Stimulated activated CD8-positive, alpha-beta memory T cell treated with anti-CD3 and anti-CD28 coated beads, Interleukin-2, amount 100 ng/mL, for 1 hour (primary cell): ENCODE measurements at places on chromosomes 6 and 20.

DNA sequence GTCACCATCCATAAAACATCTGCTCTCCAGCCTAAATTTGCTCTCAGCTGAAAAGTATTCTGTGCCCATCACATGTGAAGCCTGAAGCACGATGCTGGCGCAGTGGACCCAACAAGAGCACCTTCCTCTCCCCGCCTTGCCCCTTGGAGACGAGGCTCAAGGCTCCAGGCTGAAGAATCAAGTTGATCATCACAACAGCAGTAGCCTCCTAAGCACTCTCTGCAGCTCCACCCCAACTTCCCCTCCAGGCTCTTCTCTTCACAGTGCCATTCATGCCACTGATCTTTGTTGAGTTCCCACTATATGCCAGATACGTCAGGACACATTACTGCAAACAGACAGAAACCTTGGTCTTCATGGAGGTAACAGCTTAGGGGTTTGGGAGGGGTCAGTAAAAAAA, 41.6 kb upstream of the ZNF217 start:
- no peak for DNase-seq

DNA sequence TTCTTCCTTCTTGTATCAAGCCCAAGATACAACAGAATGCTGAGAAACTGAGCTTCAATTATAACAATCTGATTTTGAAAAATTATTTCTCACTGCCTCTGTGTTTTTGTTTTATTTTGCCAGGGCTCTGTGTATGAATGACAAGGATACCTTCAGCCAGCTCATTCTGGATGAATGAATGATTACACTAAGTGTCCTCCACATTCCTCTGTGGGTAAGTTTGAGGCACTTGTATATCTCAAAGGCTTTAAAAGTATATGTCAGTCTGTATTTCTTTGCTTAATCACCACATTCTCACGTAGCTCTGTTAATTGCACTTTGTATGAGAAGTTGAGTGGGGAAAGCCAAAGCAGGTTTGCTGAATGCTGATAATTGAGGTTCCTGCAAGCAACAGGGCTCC, 95.1 kb downstream of the TIAM2 start:
- DNase-seq = no peak

GRCh38 chr6:21560249-21560648, 33.3 kb upstream of the SOX4 start:
- DNase-seq = no peak

- no peak for DNase-seq
Observed at GRCh38 chr6:38804358-38804757, 89.2 kb downstream of the DNAH8 start.

GRCh38 chr6:30258204-30258603, 45.0 kb upstream of the TRIM26 start:
- DNase-seq = no peak

DNA sequence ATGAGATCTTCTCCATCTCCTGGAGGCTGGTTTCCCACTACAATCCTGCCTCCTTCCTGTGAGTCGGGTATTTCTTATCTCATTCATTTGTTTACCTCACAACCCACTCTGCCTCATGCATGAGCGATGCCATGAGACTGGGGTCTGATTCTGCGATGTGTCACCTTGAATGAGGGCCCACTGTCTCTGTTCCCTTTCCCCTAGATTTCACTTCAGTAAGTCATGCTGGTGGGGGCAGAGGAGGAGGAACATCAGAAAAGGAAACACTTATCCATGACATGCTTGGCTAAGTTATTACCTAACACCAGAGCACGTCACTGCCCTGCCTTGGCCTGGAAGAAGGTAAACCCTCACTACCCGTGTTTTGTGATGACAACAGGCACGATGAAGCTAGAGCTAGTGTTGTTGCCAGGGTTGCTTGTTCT, 337.4 kb upstream of the PRDM1 start:
- no peak for DNase-seq

DNA sequence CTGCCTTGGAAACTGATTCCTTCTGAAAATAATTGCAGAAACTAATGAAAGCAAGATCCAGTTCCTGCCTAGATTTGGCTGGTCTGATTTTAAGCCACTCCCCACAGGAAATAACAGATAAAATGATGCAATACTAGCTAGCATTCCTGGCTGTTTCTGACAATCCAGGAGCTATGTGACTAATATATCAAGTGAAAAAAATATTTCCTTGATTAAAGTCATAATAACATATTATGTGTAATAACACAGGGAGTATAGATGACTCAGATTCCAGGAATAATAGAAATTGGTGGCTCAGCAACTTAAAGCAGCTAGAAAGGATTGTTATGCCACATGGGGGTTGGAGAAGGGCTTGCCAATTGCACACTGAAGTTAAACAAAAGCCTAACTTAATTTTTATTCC, 182.7 kb upstream of the SALL4 start:
- no peak for DNase-seq

GRCh38 chr6:12962529-12962928, 246.0 kb downstream of the PHACTR1 start:
- DNase-seq = no peak

GRCh38 chr6:30013291-30013922, 47.7 kb upstream of the POLR1H start:
- DNase-seq = no peak

GRCh38 chr6:157669747-157670216, 153.3 kb upstream of the SNX9 start:
- DNase-seq = no peak
